Stimulated activated CD4-positive, alpha-beta T cell treated with anti-CD3 and anti-CD28 coated beads, Interleukin-2, amount 100 ng/mL, for 24 hours (primary cell): ENCODE measurements at places on chromosomes 3 and 15.

DNA sequence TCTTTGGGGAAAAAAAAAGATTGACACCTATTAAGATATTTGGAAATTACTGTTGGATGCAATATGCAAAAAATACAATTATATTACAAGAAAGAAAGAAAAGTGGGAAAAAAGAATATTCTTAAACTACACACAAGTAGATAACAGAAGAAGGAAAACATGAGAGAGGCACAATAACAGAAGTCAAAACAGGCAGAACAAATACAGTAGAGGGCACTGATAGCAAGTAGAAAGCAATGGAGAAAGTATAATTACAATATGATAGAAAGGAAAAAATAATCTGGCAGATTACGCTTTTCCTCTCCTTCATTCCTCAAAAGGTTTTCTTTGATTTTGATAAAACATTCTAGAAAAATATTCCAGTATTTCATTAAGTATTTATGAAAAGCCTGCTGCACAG, 72.1 kb downstream of the ADAM10 start:
- no peak for DNase-seq

DNA sequence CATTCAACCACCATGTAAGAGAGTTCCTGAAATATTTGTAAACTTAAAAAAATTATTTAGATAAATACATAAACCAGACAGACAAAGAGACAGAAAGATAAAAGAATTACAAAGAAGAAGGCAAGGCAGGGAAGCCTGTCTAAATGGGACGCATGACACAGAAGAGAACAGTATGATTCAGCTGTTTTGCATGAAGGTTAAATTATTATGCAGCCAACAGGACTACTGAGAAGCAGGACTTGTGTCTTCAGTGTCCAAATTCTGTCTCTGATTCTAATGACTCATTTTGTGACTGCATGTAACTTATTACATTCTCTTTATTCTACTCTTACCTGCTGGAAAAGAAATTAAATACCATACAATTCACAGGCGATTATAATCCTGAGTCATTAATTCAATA, 340.4 kb upstream of the KCNMB2 start:
- no peak for DNase-seq

DNA sequence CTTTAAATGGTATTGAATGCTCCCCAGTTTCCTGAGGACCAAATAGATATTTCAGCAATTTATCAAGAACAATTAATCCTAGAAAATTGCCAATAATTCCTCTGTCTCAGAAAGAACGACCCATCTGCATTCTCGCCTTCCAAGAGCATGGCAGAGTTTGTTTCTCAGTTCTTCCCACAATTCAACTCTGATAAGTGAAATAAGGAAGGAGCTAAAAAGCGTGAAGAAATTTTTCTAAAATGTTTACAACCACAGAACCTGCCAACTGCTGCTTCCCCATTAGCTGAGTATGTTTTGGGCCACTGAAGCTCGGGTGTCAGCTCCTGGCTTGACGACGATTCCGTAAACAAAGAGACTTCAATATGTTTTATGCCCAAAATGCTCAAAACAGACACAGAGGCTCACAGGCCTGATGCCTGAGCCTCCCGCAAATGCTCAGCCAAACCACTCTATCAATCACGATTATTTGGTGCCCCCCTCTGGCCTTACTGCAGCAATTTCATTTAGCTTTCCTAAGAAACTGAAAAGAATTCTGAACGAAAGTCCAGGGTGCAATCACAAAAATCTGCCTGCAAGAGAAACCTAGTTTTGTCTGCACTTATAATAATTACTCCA, 259.2 kb upstream of the CCDC54 start:
- peak; percentile 4 for DNase-seq

GRCh38 chr15:56942118-56942517, 23.7 kb downstream of the TCF12 start:
- no peak for DNase-seq

- no peak for DNase-seq
These were observed 196.7 kb upstream of the TPRG1 start for GRCh38 chr3:188974856-188975599.

DNA sequence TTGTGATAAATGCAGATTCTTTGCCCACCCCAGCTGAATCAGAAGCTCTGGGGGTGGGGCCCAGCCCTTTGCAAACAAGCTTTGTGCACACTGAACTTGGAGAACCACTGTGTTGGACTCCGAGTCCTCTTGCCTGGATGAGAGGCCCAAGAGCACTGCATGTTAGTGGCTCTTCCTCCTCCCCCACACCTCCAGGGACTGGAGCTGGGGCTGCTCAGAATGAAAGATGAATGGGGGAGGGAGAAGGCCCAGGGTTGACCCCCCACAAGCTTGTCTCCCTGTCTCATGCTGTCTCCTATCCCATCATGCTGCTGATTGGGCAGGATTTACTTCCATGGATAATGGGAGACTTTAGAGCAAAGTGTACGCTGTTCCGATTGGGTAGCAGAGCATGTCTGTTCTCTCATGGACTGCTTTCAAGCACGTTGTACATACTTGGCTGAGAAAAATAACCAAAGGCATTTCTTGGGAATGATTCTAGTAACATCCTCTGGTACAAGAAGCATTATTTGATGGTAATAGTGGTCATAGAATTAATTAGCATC, 99.6 kb downstream of the PGPEP1L start:
- DNase-seq = no peak

DNA sequence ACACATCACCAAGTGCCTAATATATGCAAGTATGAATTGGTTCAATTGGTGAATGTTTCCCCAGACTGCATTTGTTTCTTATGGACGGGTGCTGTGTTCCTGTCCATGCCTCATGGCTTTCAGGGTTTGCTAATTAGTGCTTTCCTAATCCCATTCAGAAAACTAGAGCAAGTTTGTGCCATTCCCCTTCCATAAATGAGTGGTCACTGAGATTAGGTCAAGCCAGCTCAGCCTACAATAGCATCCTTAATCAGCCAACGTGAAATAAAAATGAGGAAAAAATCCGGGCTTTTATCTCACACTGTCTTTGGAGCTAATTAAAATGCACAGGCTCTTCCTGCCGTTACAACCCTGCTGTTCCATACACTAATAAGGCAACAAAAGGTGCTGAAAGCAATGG, 788.8 kb downstream of the ROBO1 start:
- DNase-seq = no peak

GRCh38 chr15:88648357-88649214, 9.8 kb downstream of the ISG20 start:
- DNase-seq = no peak
